NCI-H1092 (cell line): ENCODE measurements at places on chromosomes 5 and 9.

DNA sequence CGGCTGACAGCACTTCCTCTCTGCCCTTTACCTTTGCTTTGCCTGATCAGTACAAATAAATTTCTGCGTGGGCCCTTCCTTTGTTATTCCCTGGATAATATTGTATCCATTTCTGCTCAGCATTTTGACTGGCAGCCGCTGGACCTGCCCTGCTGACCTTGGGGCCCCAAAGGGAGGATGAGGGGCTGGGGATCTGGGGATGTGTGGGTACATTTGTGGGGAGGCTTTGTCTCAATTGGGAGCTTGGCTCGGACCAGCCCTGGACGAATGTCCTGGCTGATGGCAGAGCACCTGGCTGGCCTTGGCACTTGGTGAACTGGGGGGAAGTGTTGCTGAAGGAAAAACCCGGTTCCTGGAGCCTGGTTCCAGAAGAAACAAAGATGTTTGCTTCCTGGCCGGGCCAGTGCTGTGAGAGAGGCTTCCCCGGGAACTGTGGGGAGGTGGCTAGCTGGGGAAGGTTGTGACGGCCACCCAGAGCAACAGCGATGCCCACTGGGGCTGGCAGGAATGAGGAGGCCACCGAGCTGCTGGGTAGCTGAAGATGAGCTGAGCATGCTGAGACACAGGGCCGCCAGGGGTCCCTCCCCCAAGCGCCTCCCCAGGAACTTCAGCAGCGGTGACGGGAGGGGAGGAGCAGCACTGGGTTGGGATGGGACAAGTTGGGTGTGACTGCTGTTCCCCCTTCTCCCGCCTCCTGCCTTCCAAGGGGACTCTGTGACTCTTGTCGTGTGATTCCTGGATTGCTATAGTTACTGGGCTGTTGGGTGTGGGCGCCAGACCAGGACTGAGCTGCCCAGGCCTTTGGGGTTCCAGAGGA is 8.4 kb downstream of the LMX1B start:
- DNase-seq: no peak

DNA sequence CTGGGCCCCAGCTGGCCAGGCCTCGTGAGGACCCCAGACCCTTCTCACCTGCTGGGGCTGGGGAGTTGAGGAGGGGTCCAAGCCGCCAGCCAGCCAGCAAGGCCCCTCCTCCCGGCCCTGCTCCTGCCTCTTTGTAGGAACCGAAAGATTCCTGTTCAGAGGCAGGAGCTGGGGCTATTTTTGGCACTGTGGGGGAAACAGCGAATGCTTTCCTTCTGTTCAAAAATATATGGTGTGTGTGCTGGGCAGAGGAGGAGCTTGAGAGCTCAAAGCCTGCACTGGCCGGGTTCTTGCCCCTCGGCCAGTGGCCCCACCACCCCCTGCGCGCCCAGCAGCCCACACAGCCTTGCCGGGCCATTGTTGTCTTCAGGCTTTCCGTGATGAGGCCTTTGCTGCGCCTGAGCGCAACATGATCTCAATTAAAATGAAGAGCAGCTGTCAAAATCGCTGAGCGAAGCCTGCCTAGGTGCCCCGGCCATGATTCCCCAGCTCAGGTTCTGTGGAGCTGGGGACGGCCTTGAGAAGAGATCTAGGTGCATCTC is 13.4 kb downstream of the NCS1 start:
- no peak for DNase-seq

GRCh38 chr5:126674145-126674544 is 73.4 kb downstream of the PHAX start:
- no peak for DNase-seq

DNA sequence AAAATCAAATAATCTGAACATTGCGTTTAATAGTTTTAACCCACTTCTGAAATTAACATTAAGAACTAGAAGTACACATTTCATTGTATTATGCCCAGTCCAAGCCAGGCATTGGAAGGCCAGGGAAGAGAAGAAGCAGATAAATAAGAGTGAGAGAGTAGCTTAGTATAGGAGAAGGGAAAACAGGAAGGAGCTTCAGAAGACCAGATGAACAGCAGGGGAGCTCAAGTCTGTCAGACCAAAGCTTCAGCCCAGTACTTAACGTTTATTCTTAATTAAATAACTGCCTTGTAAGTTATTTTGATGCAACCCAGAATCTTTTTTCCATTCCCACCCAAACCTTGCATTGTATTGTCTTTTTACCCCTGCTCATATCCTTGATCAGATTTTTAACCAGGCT is 11.5 kb upstream of the FAM120AOS start:
- DNase-seq: no peak

- no peak for DNase-seq
These were observed 12.2 kb upstream of the PDZD2 start for GRCh38 chr5:31626604-31627234.

DNA sequence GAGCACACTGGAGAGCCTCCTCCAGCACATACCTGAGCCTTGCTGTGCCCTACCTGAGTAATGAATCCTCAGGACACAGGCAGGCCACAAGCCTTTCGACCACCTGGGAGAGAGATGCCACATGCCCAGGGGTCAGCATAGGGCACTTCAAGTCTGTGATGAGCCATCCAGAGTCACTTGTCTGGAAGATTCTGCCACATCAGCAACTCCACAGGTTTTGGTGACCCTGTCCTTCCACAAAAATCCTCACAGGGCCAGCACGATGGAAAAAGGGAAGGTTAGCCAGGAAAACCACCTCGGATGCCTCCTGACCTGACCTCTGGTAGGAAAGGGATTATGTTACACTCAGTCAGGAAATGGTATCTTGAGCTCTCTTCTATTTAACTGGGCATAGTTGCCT is 46.8 kb downstream of the FRMD3 start:
- no peak for DNase-seq

GRCh38 chr9:5842929-5843793 is 10.2 kb upstream of the ERMP1 start:
- DNase-seq: no peak

GRCh38 chr5:67032921-67033664 is 163.5 kb downstream of the CD180 start:
- DNase-seq: no peak
